ENCODE measurements at places on chromosomes 16 and 17.
A peak's percentile ranks its signal among the peaks of the same experiment; 100 is the strongest.

- no peak for DNase-seq
These were observed 176.2 kb upstream of the FAM20A start for GRCh38 chr17:68777243-68777855.

DNA sequence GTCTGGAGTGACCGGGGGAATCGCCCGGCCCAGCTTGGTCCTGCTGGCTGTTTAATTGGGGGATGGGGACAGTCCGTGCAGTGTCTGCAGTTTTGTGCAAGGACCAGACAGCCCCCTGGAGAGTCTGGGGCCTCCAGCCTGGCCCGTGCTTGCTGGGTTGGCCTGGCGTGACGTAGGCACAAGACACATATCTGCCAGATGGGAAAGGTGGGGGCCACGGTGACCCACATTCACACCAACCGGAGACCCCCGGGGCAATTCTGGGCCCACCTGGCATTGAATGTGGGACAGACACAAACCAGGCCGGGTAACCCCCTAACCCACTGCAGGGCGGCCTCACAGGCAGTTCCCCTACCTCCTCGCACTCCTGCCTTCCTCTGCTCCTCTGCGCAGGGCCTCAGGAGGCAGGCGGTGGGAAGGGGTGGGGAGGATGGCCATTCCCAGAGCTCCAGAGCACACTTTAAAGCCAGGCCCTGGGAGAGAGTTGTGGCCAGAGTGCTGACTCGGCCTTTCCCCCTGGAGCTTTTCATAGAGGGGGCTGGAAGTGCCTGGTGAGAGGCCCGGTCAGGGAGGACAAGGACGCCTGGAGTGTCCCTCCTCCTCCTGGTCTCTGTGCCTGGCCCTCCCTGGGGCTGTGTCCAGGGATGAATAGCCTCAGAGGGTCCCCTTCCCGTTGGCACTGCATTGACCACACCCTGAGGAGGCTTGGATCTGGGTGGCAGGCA, 1.5 kb downstream of the MRC2 start:
- no peak for DNase-seq

DNA sequence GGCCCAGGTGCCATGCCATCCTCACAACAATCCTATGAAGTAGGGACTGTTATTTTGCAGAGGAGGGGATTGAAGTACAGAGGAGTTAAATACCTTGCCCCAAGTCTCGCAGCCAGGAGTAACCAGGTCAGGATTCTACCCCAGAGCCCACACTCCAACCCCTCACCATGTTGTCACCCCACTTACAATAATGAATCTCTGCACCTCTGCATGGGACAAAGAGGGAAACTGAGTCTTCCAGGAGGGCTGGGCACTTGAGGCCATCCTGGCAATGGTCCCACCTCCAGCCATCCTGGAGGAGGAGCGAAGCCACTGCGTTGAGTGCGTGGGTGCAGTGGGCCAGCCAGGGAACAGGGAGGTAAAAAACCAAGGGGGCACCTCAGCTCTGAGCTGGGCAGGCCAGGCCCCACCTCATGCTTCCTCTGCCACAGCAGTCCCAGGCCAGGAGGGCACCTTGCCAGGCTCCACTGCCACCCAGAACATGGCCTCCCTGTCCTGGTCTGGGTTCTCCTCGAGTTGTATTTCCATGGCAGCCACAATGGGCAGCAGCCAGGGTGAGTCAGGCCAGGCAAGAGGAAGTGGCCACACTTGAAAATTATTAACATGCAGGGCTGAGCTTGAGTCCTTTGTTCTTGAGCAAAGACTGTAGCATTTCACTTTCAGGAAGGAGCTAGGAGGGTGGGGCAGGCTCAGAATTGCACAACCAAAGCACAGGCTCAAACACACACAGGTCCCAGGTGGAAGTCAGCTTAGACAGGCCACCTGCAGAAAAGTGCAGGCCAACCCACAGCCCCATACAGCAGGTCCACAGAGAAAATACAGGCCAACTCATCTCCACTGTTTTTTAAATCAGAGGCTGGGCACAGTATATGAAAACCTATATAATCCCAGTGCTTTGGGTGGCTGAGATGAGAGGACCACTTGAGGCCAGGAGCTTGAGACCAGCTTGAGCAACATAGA, 52.1 kb downstream of the CUEDC1 start:
- DNase-seq = no peak

GRCh38 chr17:10114931-10115535, 83.4 kb downstream of the GAS7 start:
- peak; percentile 37 for DNase-seq

DNA sequence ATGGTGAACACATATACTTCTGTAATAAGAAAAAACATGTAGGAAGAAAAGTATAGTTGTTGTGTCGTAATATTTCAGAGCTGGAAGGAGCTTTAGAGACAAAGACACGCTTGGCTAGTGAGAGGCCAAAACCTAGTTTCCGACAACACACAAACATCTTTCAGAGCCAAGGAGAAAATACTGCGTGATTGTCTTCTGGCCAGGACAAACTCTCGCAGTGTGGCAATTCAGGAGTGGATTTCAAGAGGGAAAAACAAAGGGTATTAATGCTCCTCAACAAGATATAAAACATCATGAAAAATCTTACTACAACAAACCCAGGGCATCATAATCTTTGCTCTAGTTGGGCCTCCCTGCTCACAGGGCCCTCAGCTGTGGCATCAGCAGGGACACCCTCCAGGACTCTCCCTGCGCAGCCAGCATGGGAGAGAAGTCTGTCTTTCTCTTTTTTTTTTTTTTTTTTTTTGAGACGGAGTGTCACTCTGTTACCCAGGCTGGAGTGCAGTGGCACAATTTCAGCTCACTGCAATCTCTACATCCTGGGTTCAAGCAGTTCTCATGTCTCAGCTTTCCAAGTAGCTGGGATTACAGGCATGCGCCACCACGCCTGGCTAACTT, 66.4 kb downstream of the CYB5B start:
- DNase-seq = no peak

- DNase-seq = no peak
These were observed 9.9 kb upstream of the ADGRG1 start for GRCh38 chr16:57618296-57619132.

GRCh38 chr16:30060836-30061554, 4.6 kb upstream of the ALDOA start:
- no peak for DNase-seq

DNA sequence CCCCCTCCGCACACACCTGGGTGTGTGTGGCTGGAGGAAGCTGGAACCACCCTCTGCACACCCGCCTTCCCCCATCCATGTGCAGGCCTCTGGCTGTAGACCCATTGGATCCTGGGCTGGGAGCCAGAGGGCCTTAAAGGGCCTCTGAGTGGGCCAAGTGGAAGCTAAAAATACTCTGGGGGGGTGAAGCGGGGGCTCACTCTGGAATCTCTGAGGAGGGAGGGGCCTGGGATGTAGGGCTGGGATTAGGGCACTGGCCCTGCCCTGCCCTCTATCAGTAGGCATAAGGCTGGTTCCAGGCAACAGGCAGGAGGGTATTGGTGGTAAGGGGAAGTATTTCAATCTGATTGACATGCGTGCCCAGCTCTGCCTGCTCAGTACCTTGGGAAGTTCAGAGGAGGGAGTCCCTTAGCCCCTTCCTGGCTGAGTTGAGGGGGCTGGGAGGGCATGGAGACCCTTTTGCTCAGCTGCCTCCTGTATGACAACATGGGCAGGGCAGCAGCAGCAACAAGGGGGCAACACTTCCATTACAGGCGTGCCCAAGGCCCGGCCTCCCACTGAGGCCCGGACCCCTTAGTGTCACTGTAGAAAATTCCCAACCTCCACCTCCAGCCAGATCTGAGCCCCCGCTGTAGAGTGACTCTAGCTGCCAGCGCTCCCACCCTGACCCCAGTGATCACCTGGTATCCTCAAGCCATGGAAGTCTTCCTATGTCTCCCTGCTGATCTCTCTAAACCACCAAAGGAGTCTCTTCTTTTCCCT, 5.2 kb downstream of the ITGA3 start:
- DNase-seq = no peak

GRCh38 chr16:11327277-11328171, 17.7 kb upstream of the RMI2 start:
- DNase-seq = no peak

GRCh38 chr16:55508271-55508921, 476 bp upstream of the LPCAT2 start:
- no peak for DNase-seq

DNA sequence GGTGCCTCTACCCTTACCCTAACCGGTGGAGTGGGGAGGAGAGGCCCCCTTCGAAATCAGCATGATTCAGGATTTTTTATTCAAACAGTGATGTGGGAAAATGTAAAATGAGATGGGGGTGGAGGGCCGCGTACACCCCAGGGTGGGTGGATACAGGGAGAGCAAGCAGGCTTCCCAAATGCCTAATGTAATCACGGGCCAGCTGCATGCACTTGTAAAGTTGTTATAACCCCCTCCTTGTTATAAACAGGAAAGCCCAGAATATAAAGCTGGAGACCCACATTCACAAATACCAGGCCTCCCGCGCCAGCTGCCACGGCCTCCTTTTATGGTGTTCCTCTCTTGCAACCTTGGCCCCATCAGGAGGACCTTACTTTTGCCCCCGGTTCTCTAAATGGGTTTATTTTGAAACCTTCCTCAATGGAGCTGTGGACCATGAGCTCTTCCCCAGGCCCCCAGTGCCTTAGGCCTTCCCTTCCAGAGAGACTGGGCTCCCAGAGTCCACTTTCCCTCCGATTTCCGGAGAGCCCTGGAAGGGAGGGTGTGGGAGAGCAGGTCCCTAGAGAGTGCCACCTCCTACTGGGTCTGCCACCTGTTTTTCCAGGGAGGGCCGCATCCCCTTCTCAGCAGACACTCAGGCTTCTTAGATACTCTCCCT, 906 bp upstream of the FOXL1 start:
- DNase-seq = no peak

- no peak for DNase-seq
These were observed 17.6 kb downstream of the EPOP start for GRCh38 chr17:38656959-38657823.

DNA sequence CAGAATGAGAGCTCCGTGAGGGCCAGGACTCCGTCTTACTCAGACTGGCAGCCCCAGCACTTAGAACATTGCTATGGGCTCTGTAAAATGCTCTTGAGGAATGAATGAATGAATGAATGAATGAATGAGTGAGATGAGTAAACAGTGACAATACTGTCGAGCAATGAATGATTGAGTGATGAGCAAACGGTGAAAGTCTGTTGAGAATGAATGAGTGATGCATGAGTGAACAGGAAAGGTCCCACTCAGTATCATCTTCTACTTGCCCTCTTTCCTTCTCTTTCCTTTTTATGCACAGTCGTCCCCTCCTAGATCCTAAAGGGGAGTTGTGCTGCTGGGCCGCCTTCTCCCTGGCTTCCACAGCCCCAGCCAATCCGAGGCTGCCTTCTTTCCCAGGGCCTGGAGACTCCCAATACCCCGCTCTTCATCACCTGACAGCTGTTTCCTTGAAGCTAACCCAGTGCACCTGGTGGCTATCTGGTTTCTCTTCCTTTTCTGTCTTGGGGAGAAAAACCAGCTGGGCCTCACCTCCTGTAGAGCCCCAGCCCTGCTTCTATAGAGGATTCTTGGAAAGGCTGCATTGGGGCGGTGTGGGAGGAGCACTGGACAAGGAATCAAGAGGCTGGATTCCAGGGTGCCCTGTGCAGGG, 32.7 kb upstream of the CACNG1 start:
- no peak for DNase-seq

DNA sequence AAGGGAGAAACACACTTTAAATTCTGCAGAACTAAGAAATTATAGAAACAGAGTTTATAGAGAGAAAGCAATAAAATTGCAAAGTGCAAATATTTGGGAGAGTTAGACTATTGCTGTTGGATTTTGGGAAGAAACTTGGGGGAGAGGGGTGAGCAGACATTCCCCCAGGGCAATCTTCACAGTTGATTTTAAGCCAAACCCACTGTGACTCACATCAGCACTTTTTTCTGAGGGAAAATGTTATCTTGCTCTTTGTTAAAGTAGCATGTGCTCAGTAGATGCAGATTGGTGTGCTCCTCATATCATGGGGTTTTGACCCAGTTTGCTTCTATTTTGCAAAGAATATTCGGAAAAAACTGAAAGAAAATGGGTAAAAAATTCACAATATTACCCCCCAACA, 367.6 kb downstream of the CDH11 start:
- no peak for DNase-seq

DNA sequence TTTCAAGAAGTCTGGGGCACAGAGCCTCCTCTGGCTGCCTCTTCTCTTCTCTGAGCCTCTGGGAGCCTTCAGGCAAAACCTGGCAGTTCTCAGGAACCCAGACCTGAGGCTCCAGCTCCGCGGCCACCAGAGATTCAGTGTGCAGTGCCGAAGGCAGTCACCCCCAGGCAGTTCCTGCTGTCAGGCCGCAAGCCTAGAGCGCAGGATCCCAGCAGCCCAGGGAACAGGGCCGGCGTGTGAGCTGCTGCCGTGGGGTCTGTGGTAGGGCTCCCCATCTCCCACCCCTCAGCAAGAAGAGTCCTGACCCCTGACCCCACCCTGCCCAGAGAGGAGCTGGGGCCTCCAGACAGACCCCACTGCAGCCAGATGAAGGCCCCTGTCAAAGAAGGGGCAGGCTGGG, 78.2 kb downstream of the AMFR start:
- DNase-seq = no peak

DNA sequence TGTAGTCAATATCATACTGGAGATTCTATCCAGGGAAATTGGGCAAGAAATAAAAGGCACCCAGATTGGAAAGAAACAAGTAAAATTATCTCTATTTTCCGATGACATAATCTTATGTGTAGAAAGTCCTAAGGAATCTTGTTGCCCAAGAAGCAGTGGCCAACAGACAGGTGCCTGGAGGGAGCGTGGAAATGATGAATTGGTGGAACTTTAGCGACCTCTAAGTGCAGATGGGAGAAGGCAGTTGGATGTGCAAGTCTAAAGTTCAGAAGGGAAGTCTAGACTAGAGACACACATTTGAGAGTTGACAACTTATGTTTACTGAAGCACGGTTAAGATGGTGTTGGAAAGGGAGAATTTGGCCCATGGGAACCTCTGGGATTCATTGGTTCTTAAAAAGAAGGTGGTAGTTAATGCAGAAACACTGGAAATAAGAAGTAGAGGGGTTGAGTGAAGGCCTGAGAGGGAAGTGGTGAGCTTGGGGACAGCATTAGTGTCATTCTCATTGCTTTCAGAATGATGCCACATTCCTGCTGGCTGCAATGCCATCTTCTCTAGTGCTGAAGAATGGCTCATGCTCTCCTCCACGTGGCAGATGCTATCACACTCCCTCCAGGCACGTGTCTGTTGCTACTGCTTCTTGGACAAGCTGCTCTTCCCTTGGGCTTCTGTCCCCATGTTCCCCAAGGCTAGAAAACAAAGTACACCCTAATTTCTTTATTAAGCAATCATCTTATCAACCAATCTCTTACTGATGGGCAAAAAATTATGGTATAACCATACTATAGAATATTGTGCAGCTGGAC, 24.0 kb downstream of the TAT start:
- no peak for DNase-seq
